ENCODE measurements at places on chromosomes 6 and 20. TPM values are rescaled to one million over a fixed set of nuclear protein-coding genes. Genes with fewer than 3 reads are reported as not detected.

GRCh38 chr20:16459019-16459700, 114.1 kb downstream of the KIF16B start:
- DNase-seq = no peak

- no peak for DNase-seq
Observed at GRCh38 chr20:16419138-16419715, 154.0 kb downstream of the KIF16B start.

DNA sequence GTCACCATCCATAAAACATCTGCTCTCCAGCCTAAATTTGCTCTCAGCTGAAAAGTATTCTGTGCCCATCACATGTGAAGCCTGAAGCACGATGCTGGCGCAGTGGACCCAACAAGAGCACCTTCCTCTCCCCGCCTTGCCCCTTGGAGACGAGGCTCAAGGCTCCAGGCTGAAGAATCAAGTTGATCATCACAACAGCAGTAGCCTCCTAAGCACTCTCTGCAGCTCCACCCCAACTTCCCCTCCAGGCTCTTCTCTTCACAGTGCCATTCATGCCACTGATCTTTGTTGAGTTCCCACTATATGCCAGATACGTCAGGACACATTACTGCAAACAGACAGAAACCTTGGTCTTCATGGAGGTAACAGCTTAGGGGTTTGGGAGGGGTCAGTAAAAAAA, 41.6 kb upstream of the ZNF217 start:
- no peak for DNase-seq

The CYP39A1 gene
- total RNA-seq = not detected

The HLA-DQB1 gene
- 26.0 TPM for total RNA-seq
